Neuronal stem cell (in vitro differentiated cells): ENCODE measurements at places on chromosomes 3 and 15.

DNA sequence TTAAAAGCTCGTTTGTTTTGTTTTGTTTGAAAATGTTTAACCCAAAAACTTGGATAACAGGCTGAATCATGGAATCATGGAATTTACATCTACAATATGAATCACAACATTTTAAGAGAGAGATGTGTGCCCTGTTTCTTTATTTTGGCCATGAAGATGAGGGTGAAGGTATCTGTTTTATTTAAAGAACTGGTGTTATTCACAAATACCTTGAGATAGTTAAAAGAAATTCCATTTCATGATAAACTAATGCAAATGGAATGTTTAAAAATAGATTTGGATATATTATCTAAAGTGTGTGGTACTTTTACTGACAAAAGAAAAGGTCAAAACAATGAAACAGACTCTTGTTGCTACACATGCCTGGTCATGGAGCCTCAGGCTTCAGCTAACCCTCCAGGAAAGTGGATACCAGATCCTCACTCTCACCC, 486.0 kb upstream of the CFAP20DC start:
- DNase-seq: no peak

GRCh38 chr3:126606001-126606400, 47.3 kb upstream of the C3orf22 start:
- no peak for DNase-seq

- no peak for DNase-seq
Measured at GRCh38 chr3:72210261-72210660, 425.3 kb upstream of the PROK2 start.

GRCh38 chr3:155326244-155326643, 32.8 kb upstream of the STRIT1 start:
- no peak for DNase-seq

- no peak for DNase-seq
Measured at GRCh38 chr15:70516408-70517193, 246.8 kb downstream of the UACA start.

- no peak for DNase-seq
Measured at GRCh38 chr3:37241880-37242279, 67.5 kb upstream of the LRRFIP2 start.

GRCh38 chr3:127670761-127671522, 1.8 kb upstream of the ABTB1 start:
- DNase-seq: no peak

DNA sequence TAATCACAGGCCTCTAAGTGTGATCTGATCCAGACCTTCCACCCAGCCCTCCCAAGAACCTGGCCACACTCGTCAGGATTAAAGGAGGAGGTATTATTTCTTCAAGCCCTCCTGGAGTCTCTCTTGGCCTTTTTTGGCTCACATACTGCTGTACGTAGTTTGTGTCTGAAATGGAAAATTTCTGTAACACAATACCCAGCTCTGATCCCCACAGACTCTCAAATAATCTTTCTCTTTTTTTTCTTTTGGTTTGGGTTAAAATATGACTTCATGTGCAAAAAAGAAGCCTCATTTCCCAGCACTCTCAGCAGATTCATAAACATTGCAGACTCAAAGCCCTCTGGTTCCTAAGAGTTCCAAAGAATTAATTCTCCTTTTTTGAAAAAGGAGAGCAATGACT, 96.5 kb upstream of the PHLDB2 start:
- no peak for DNase-seq
